Progenitor cell of endocrine pancreas (in vitro differentiated cells): ENCODE measurements at places on chromosomes 11 and 22.

- no peak for DNase-seq
These were observed 419.5 kb upstream of the TENM4 start for GRCh38 chr11:79860336-79860735.

GRCh38 chr22:22207845-22208564 lies 36.6 kb upstream of the VPREB1 start:
- peak; percentile 69 for DNase-seq

- no peak for DNase-seq
These were observed 24.8 kb downstream of the CNTF start for GRCh38 chr11:58647141-58647699.

DNA sequence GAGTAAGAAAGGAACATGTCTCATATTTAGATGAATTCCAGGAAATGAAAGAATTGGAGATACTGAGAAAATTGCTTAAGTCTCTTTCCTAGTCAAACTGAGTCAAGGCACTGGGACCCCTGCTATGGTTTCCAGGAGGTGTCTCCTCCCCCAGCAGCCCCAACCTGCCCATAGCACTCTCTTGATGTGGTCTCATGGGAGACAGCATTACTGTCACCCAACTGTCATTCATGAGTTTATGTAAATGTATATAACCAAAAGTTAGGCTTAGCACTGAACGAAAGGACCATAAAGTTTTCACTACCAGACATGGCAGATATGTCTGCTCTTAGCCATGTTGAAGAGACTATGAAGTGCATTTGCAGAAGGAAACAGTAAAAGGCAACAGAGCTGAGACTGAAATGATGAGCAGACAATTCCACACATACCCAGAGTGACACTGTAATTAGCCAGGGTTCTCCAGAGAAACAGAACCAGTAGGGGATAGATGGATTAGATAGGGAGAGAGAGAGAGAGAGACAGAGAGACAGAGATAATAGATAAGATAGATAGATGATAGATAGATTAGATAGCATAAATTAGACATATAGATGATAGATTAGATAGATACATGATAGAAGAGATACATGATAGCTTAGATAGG lies 328.1 kb downstream of the BRD1 start:
- no peak for DNase-seq

DNA sequence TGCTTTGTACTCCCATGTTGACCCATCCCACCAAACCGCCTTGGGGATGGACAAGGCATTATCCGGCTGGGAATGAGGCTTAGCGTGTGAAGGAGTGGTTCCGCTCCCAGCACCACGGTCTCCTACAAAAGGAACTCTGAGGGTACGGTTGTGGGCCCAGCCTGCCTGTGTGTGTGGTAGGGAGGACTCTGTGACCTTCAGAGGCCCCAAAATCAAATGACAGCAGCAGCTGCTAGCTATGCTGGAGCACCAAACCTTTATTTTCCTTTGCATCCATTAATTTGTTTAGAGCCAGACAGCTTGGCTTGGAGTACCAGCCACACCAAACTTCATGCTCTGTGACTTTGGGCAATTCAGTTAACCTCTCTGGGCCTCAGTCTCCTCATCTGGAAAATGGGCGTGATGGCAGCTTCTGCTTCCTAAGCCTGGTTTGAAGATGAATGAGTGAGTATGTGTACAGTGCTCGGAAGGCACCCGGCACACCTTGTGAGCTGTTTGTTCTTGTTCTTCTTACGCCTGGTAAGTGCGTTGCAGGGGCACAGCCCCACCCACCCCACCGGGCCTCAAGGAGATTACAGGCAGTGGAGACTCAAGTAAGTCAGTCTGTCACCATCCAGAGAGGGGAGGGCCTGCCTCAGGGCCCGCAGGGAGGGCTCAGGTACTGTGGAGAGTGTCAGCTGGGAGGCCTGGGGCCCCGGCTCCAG lies 25.3 kb downstream of the MB start:
- DNase-seq: no peak

DNA sequence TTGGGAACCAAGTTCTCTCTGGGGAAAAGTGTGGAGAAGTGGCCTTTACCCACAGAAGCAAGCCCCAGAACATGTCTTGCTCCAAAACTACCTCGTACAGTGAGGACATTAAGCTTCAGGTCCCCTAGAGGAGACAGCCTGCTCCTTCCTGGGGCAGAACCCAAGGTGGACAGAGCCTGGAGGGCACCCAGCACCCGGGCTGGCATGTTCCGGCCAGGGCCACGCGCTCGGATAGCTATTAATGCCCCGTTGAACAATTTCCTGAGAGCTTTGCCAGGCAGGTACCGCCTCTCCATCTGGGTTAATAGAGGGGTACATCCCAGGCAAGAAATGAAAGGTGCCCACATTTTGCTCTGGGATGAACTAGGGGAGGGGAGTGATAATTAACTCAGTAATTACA lies 169.0 kb upstream of the GRK3 start:
- DNase-seq: no peak

DNA sequence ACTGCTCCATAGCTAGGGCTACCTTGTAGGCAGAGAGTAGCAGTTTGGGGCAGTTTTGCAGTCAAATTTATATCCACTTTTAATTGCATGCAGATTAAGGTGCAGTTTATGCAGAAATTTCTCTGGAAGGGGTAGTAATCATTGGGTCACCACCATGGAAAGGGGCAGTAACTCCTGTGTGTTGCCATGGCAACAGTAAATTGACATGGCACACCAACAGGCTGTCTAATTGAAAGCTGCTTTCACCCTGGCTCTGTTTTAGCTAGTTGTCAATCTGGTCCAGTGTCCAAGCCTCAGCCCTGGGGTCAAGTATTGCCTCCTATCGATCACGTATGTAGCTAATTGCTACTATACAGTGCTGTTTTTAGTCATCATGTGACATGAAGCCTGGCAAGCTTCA lies 786.1 kb upstream of the CNTN5 start:
- no peak for DNase-seq

DNA sequence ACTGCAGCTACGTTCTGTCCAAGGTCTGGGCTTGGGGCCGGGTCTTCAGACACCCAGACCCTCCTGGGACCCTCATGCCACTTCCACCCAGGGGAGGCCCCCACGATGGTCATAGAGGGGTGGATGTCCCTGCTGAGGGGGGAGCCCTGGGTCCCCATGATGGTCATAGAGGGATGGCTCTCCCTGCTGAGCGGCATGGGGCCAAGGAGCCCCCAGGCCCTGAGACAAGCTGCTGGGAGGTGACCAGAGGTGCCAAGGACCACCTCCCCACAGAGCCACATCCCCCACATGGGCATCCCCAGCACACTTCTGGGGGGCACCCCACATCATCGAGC lies 7.2 kb downstream of the MUC5B start:
- DNase-seq: no peak

DNA sequence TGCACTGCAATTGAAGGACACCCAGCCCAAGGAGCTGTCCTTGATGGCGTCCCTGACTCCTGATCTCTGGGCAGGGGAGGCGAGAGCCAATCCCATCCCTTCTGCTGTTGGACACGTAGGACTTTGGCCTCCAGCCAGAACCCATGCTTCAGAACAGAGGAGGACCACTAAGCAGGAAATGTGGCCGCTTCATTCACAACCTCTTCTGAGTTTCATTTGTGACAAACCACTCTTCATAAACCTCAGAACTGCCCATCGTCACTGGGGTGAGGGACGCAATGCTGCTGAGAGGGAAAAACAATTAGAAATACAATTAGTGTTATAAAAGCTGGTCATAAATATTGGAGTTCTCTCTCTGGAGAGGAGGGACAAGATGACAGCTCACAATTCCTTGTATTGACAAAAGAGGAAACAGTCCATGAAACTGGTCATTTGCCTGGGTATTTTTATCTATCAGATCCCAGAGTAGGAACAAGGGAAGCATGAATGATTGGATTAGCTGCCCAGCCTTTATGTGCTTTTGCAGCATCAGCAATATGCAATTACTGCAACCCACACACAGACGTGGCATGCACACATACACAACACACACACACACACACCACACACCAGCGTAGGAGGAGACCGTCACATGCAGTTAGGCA lies 216.5 kb upstream of the CADM1 start:
- no peak for DNase-seq

GRCh38 chr22:28440592-28441390 lies 238.8 kb downstream of the TTC28 start:
- no peak for DNase-seq

GRCh38 chr11:121089566-121089965 lies 11.5 kb upstream of the TECTA start:
- DNase-seq: no peak

- no peak for DNase-seq
These were observed 13.3 kb downstream of the CLDN5 start for GRCh38 chr22:19510919-19511341.

DNA sequence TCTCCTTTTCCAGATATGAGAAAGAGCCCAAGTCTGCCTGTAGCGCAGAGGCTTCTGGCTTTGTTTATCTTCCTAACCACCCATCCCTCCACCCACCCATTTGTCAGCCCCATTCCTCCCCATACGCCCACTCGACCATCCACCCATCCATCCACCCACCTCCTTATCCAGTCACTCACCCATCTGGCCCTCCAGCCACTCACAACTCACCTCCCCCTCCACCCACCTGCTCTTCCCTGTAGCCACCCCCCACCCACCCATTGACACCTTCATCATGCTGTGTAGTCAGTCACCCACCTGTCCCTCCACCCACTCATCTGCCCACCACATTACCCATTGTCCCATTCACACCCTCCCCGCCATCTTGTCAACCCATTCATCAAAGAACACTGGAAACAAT lies 5.5 kb downstream of the CST6 start:
- DNase-seq: no peak

GRCh38 chr11:67646535-67647336 lies 3.8 kb downstream of the ACY3 start:
- DNase-seq: no peak

GRCh38 chr11:9718147-9718546 lies 54.3 kb downstream of the SWAP70 start:
- no peak for DNase-seq

GRCh38 chr11:88012456-88012855 lies 162.8 kb downstream of the RAB38 start:
- no peak for DNase-seq

DNA sequence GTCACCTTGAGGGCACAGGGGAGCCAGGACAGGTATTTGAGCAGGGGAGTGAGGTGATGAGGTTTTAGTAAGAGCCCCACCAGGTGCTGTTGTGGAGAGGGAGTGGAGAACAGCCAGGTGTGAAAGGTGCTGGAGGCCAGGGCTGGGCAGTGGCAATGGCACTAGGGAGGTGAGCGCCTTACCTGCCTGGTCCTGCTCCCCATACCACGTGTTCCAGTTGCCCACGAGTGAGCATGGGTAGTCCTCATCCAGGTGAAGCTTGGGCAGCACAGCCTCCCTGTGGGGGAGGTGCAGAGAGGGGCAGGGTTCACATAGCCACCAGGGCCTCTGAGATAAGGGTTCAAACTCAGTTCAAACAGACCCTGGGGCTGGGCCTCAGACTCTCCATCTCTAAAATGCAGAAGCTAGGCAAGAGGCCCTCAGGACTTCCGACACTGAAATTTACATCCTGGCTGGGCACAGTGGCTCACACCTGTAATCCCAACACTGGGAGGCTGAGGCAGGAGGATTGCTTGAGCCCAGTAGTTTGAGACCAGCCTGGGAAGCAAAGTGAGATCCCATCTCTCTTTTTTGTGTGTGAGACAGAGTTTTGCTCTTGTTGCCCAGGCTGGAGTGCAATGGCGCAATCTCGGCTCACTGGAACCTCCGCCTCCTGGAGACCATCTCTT lies 11.8 kb downstream of the NIPSNAP1 start:
- DNase-seq: no peak

DNA sequence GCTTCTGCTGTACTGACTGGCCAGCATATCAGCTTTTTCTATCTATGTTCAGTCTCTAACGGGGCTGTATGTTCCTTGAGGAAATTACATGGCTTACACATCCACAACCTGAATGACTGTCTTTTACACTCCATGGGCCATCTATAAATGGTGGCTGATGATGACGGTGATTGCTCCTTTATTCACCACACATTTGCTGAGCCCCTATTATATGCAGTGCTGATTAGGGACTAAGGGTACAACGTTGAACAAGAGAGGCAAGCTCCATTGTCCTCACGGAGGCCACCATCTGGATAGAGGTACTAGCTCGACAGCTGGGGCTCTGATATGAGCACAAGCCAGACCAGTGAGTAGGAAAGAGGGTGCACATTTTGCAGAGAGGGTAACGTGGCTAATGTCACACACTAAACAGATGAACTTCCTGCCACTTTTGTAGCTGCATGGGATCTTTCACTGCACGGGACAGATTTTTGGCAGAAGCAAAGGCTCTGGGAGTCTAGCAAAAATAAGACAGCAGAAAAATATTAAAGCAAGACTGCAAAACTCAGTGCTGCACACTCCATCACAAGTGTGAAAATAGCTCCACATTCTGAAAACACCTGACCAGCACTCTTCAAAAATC lies 30.6 kb downstream of the DRD2 start:
- no peak for DNase-seq

DNA sequence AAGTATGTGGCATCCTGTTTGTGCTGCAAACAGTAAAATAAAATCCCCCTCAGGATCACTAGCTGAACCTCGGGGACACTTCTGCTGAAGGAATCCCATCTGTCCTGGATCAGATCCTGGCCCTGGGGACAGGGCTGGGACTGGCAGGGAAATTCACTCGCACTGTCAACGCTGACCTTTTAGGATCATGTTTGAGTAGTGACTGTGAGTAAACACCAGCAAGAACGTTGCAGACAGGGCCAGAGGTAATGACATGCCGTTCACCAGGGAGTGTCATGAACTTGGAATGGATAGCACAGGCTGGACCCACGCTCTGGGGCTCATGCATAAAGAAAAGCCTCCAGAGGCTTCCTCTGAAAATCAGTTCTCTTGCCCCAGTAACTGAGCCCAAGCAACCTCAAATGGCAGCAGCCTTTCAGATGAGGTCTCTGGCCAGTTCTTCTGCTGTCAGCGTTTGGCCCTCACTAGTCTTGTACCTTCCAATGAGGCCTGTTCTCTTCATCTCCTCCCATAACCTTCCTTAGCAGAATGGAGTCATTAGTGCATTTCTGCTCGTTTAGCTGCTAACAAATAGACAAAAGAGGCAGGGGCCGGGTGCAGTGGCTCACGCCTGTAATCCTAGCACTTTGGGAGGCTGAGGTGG lies 51.0 kb upstream of the BARX2 start:
- no peak for DNase-seq

- DNase-seq: no peak
These were observed 339.0 kb downstream of the METTL15 start for GRCh38 chr11:28447226-28447625.

DNA sequence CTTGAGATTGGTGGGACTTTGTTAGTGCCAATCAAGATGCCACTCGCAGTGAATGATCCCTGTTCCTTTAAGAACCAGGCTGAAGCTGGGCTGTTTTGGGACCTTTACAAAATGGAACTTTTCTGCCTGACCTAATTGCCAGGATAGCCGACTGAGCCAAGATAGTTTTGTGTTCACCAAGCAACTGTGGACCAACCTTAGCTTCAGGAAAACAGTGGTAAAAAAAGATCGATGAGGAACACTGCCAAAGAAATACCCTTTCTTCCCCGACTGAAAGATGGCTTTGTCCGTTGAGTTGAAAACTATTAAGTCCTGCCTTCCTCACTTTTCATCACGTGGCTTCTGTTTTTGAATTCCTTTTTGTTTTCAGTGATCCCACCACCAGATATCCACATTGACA lies 157.9 kb upstream of the SORL1-AS1 start:
- no peak for DNase-seq

GRCh38 chr11:124920870-124921609 lies 2.0 kb downstream of the HEPN1 start:
- peak; percentile 78 for DNase-seq

GRCh38 chr11:44997566-44997965 lies 46.9 kb upstream of the TP53I11 start:
- no peak for DNase-seq
